ENCODE measurements at places on chromosomes 1 and 21.

GRCh38 chr1:47658161-47658920, 220.5 kb downstream of the FOXD2 start:
- no peak for DNase-seq

DNA sequence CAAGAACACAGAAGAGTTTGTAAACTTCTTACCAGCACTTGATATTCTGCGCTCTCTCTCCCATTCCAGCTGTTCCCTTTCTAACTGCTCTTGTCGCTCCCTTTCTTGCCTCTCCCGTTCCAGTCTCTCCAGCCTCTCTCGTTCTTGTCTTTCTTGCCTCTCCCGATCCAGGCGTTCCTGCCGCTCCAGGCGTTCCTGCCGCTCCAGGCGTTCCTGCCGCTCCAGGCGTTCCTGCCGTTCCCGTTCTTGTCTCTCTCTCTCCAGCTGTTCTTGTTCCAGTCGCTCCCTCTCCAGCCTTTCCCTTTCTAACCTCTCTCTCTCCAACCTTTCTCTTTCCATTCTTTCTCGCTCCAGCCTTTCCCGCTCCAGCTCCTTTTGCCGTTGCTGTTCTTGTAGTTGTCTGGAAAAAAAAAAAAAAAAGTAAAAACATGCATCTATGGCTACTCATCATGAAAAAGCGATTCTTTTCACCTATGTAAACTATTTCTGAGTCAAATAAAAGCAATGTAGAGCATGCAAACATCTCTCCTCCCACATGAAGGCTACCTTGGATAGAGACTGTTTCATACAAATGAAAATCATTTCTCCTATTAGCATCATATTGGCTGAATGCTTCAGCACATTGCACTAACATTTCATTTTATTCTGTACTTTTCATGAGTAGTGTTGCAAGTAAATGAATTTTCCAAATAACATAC, 91.5 kb upstream of the LBR start:
- no peak for DNase-seq

DNA sequence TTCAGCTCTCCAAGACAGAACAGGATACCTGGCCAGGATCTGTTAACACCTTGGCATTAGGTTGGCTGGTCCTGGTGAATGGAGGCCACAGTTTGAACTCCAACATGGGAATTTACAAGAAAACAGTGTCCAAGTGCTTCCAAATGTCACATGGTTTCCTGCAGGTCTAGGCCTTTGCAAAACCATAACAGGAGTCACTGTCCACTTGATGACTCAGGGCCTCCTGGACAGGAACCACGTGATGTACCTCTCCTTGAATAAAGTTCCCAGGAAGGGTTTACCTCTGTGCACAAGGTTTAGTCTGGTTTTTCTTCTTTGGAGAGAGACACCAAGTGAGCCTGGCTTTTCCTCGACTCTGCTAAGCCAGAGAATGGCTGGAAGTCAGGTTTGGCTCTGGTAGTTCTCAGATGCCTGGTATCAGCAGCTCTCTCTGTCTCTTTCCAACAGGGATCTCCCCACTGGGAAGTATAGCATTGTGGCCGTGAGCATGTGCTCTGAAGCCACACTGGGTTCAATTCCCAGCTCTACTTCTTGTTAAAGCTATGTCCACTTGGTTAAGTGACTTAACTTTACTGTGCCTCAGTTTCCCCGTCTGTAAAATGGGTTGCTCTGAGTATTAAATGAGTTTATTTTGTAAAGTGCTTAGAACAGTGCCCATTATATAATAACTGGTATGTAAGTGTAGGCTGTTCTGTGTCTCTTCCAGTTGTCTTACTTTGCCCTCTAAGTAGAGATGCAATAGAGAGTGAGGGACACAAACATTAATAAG, 27.3 kb upstream of the TMEM61 start:
- DNase-seq = peak; percentile 68

- DNase-seq = no peak
Measured at GRCh38 chr1:27736252-27736651, 10.5 kb downstream of the FAM76A start.

DNA sequence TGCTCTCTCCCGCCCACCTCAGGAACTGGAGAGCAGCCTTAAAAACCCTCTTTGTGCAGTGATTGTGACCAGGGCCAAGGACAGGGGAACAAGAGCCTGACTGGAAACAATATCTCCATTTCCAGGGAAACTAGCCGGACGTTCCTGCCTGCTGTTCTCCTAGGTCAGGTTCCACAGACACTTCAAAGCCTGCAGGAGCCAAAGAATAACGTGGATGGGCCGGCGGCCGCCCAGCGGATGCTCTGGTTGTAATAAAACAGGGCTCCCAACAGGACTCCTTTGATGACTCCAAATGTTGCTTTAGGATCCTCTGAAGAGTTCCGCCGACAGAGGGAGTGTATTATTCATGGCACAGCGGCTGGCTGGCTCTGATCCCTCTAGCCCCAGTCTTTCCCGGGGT, 162.2 kb downstream of the PLXNA2 start:
- no peak for DNase-seq

DNA sequence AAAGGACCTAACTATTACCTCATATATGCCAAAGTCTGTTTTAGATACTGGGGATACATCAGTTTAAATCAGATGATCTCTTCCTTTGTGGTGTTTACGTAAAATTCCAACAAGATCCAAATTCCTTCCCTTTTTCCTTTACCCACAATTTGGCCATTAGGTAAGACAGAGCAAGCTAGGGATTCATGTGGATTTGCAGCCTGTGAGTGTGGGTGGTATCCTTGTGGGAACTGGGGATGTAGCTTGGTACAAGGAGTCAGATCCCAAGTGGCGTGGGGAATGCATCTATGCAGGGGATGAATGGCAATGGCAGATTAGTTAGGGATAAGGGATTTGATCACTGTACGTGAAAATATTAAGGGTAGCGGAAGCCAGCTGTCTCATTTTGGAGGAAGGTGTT, 9.8 kb upstream of the STRIP1 start:
- DNase-seq = no peak

DNA sequence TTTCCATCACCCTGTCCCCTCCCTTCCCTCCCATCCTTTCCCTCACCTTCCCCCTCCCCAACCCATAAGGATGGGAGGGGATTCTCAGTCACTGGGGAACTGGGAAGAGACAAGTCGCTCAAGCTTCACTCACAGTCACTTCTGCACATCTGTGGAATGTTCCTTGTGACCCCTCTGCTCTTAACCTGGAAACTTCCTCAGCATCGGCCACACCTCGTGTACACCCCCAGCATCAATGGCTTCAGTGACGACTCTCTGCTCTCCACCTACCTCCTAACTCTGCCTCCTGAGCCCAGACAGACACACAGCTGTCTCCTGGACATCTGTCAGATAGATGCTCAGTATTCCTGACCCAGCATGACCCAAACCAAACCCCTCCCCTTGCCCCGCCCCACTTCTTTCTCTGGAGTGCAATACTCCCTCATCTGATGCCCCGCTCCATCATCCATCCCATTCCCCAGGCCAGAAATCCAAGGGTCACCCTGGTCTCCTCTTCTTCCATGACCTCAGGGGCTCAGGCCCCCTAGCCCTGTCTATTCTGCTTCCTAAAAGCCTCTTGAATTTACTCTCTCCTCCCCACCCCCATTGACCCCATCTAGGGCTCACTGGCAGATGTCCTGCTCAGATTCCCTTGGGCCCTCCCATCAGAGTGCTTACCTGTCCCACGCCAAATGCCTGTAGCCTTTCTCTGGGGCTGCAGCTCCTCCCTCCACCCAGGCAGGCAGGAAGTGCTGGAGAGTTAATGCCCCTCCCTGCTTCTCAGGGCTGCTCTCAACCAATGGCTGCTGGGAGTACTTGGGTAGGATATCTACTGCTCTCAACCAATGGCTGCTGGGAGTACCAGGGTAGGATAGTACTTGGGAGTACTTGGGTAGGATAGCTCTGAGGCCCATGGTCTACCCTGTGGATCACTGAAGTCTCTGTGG, 83.1 kb upstream of the CSF3R start:
- no peak for DNase-seq

DNA sequence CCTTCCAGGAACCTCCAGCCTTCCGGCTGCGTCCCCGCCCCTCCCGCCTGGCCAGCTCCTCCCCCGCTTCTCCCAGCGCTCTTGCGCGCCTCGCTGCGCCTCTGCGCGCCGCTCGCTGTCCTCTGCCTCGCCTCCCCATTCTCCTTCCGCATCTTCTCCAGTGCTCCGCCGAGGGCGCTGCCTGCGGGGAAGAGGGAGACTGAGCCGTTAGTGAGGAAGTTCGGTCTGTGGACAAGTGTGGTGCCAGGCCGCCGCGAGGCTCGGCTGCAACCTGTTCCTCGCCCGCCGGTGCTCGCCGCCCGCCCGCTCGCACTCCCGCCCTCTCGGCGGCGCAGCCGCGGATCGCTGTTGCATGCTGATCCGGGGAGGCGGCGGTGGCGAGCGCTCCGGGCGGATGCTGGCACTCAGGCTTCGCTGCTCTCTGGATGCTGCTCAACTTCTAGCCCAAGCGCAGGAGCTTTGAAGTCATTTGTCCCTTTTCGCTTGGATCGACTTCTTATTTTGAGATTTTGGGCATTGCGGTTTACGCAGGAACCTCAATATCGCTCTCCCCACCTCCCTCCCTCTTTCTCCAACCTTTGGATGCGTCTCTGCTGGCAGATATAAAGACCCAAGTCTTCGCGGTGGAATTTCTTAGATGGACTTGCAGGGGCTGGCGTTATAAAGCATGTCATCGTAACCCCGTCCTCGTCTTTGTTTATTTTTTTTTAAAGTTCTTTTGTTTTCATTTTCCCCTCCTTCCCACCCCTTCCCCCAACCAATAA, 614 bp upstream of the CACNA1E start:
- DNase-seq = no peak

- DNase-seq = no peak
Measured at GRCh38 chr1:67955591-67955990, 94.8 kb downstream of the DIRAS3 start.

GRCh38 chr1:110829955-110830553, 42.9 kb upstream of the CD53 start:
- DNase-seq = peak; percentile 62

DNA sequence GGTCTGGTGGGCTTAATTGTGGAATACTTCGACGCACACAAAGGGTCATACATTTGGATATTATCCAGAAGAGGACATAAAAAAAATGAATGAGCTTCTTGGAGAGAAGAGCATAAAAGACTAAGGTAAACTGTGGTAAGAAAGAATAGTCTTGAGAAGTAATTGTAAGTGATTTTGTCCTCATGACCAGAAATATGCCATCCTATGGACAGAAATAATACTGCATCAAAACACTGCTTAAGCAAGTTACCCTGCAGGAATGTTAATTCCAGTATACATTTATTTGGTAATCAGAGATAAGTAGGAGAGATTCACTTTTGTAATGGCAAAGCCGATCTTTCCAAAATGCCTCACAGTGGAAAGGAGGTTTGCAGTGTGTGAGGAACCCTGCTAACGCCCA, 111.9 kb downstream of the NRIP1 start:
- DNase-seq = peak; percentile 38

DNA sequence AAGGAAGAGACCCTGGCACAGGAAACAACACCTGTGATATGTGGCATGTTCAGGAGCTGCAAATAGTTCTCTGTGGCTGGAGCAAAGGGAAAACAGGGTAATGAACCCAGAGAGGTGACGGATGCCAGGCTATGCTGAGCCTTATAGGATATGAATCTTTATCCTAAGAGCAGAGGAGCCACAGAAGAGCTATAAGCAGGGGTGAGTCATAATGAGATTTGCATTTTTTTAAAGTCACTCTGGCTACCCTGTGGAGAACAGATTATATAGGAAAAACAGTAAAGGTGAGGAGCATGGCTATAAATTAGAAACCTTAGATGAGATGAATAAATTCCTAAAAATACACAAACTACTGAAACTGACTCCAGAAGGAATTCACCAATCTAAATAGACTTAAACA, 12.8 kb upstream of the MPL start:
- DNase-seq = peak; percentile 40

- no peak for DNase-seq
Measured at GRCh38 chr1:24093732-24094131, 18.2 kb downstream of the MYOM3 start.

DNA sequence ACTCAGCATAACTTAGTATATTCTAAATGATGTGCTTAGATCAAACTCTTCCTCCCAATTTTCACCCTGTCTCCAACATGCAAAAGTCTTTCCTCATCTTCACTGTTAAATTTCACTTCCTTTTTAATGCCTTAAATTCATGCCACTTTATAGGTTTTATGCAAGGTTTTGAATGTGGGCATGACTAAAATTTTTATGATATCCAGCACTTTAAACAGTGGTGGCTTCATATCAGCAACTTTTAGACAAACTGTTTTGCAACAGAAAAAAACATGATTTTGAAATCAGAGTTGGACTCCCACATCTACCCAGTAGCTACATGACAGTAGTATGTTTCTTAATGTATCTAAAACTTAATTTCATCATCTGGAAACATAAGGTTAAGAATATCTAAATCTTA, 84.7 kb upstream of the ZP4 start:
- no peak for DNase-seq

DNA sequence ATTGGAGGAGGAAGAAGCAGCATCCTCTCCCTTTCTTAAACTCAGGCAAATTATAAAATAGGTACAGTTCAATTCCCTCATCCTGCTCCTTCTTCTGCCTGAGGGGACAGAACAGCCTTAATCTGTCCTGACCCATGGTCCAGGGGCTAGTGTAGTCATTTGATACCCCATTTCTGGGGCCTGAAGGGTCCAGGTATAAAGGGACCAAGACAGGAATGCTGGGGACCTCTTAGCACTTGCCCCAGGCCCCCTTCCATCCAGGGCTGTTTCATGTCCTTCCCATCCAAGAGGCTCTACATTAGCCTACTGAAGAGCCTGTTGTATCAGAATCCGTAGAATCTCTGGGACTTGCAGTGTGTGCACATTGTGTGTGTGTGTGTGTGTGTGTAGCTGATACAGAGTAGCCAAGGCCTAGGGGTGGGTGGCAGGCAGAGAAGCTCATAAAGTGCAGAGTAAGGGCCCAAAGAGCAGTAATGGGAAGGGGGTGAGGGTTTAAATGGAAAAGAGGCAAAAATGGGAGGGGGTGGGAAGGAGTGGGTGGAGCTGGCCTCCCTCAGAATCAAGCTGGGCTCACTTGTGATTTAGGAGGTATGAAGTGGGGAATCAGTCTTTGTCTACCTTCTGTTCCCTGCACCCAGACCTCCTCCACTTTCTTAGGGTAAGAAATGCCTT, 32.4 kb downstream of the RUNX1 start:
- no peak for DNase-seq

- DNase-seq = peak; percentile 66
Measured at GRCh38 chr1:46333300-46334029, 7.1 kb upstream of the NSUN4 start.

GRCh38 chr1:210250665-210250997, 18.0 kb downstream of the SERTAD4 start:
- peak; percentile 38 for DNase-seq

- no peak for DNase-seq
Measured at GRCh38 chr1:229863651-229864545, 203.1 kb upstream of the GALNT2 start.

- DNase-seq = peak; percentile 77
Measured at GRCh38 chr1:173332026-173332425, 124.9 kb upstream of the TNFSF4 start.

GRCh38 chr1:223628233-223629125, 37.0 kb downstream of the CAPN8 start:
- DNase-seq = peak; percentile 62
